Activated naive CD8-positive, alpha-beta T cell treated with anti-CD3 and anti-CD28 coated beads for 36 hours (primary cell): ENCODE measurements at places on chromosomes 6 and 20. TPM values are rescaled to one million over a fixed set of nuclear protein-coding genes. Genes with fewer than 3 reads are reported as not detected.

Gene PGC
- not detected for total RNA-seq

Gene NECAB3
- total RNA-seq: 10.7 TPM

Gene ENTPD6
- total RNA-seq: 40.2 TPM

Gene OR2H1
- not detected for total RNA-seq

Gene VWA7
- total RNA-seq: 1.7 TPM

Gene ADGRB3
- total RNA-seq: not detected

Gene SLC35B2
- total RNA-seq: 22.8 TPM

Gene ULBP2
- total RNA-seq: 0.62 TPM

- H3K36me3 ChIP-seq: peaks cover 19% of the 10 kb centered on the region
- H3K27ac ChIP-seq: no peak overlapping the region
- H3K4me3 ChIP-seq: no peak overlapping the region
- no peaks in the 10 kb centered on the region for H3K27me3 ChIP-seq
- peaks cover 15% of the 10 kb centered on the region for H3K4me1 ChIP-seq
Observed at GRCh38 chr6:1894954-1895353, 285.2 kb downstream of the FOXC1 start.

- no peak overlapping the region for H3K4me3 ChIP-seq
- H3K36me3 ChIP-seq: no peaks in the 10 kb centered on the region
Observed at GRCh38 chr6:43677759-43678158, 9.8 kb downstream of the MRPS18A start.

DNA sequence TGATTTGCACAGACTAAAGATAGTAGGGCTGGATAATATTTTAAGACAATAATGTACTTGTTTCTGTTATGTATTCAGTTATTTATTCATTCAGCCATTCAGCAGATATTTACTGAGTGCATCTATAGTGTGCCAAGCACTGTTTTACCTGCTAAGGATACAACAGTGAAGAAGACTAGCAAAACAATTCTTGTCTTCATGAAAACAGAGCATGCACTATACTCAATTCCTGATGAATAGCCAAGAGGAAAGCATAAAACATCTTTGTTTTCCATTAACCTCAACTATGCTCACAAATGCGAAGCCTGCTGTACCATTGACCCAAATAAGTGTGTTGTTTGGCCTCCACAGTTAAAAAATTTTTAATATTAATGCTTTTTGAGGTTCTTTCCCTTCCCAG lies 436.7 kb downstream of the BCKDHB start:
- H3K4me1 ChIP-seq: no peaks in the 10 kb centered on the region
- H3K4me3 ChIP-seq: no peak overlapping the region
- H3K27ac ChIP-seq: no peak overlapping the region
- no peak for DNase-seq

DNA sequence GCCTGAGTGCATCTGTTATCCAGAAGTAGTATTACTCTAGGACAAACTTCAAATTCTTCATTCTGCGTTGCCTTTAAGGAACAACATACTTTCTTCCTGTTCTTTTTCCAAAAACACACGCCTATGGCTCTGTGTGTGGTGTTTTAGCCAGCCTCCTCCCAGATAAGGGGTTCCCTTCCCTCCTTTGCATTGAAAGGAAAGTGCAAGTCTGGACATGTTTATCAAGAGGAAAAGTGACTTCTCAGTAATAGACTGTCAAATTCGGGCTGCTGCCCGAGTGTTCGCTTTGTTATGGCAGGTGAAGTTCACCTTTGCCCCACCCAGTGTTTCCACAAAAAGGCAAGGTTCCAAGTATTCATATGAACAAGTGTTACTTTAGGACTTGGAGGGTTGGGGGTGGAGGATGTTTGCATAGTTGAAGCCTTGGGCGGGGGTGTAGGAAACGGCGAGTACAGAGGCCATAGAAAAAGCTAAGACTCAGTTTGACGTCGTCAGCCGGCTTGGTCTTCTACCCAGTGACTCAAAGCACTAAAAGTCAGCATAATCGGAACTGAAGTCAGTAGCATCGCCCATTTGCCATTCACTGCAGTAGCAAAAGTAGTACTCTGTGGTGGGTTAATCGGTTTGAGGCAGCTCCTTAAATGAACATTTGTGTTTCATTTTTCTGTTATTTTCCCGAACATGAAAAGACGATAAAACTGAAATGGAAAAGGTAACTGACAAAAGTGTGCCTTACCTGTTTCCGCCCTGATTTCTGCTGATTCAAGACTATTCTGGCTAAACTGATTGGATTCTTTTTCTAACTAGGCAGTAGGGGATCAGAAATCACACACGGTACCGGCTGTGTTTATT lies 12.5 kb downstream of the PRDM1 start:
- peak overlapping the region; percentile 86 for H3K4me3 ChIP-seq
- H3K27me3 ChIP-seq: peaks cover 40% of the 10 kb centered on the region
- DNase-seq: peak; percentile 85
- peak overlapping the region; percentile 94 for H3K27ac ChIP-seq
- peaks cover 19% of the 10 kb centered on the region for H3K36me3 ChIP-seq

DNA sequence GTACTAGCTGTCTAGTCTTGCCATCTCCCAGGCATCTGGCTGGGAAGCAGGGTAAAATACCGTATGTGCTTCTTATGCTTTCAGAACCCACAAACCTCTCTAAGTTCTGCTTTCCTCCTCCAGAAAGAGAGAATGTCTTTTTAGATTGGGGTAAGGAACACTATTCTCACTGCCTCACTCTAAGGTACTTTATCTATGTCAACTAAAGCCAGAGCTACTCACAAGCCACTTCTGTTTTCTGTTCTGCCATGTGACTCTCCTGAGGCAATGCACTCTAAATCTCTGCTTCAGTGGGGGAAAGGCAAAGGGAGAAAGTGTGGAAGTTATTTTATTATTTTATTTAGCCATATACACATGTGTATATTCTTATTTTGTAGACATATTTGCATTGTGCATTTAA lies 15.6 kb downstream of the MEP1A start:
- H3K4me3 ChIP-seq: no peak overlapping the region
- no peaks in the 10 kb centered on the region for H3K4me1 ChIP-seq
- H3K27me3 ChIP-seq: peaks cover 75% of the 10 kb centered on the region
- DNase-seq: no peak
- no peaks in the 10 kb centered on the region for H3K36me3 ChIP-seq
- H3K27ac ChIP-seq: no peak overlapping the region

DNA sequence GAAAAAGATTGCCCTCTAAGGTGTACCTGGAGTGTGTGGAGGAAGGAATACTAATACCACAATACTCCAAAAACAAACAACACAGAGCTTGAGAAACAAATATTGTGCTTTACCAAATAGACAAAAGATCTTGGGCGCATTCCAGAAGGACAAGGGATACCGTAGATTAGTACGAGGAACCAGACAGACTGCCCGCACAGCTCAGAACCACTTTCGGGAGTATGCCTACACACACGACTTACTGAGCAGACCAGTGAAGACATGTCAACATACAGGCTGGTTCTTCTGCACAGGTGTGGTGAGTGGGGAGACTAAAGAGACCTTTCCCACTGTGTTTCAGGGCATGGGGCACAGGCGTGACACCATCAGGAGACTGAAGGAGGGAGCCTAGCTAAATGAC lies 15.8 kb upstream of the FOXQ1 start:
- H3K4me3 ChIP-seq: no peak overlapping the region
- no peak for DNase-seq
- H3K4me1 ChIP-seq: no peaks in the 10 kb centered on the region
- H3K36me3 ChIP-seq: no peaks in the 10 kb centered on the region
- no peak overlapping the region for H3K27ac ChIP-seq

GRCh38 chr6:167148021-167148420 lies 9.8 kb downstream of the GPR31 start:
- DNase-seq: no peak
- H3K27me3 ChIP-seq: peaks cover 27% of the 10 kb centered on the region
- no peak overlapping the region for H3K27ac ChIP-seq
- no peak overlapping the region for H3K4me3 ChIP-seq
- no peaks in the 10 kb centered on the region for H3K36me3 ChIP-seq
- H3K4me1 ChIP-seq: peaks cover 6% of the 10 kb centered on the region

- H3K4me3 ChIP-seq: no peak overlapping the region
- no peak for DNase-seq
- H3K36me3 ChIP-seq: peaks cover 17% of the 10 kb centered on the region
- H3K27me3 ChIP-seq: no peaks in the 10 kb centered on the region
- H3K4me1 ChIP-seq: peaks cover 13% of the 10 kb centered on the region
Observed at GRCh38 chr6:121321282-121321681, 13.0 kb downstream of the TBC1D32 start.

DNA sequence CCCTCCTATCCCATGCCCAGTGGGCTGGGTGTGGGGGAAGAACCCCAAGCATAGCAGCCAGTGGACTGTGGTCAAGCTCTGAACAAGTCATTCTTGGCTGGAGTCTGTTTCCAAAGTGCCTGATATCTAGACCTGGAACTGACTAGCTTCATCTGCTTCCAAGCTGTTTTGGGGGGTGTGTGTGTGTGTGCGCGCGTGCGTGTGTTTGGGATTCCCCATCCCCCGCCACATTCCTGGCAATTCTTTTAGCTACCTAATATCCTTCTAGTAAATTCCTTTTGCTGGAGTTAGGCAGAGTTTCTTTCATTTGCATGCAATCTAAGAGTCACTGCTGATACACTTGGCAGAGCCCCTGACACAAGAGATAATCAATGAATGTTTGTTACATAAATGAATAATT lies 7.8 kb downstream of the PAK5 start:
- DNase-seq: no peak
- H3K4me1 ChIP-seq: no peaks in the 10 kb centered on the region
- no peaks in the 10 kb centered on the region for H3K36me3 ChIP-seq
- H3K27me3 ChIP-seq: no peaks in the 10 kb centered on the region
- no peak overlapping the region for H3K4me3 ChIP-seq

- peaks cover 58% of the 10 kb centered on the region for H3K36me3 ChIP-seq
- H3K4me3 ChIP-seq: peak overlapping the region; percentile 67
- peaks cover 71% of the 10 kb centered on the region for H3K4me1 ChIP-seq
- no peaks in the 10 kb centered on the region for H3K27me3 ChIP-seq
- peak; percentile 68 for DNase-seq
- peak overlapping the region; percentile 95 for H3K27ac ChIP-seq
Observed at GRCh38 chr6:111837641-111838500, 35.4 kb downstream of the FYN start.

GRCh38 chr6:83708970-83709747 lies at the start of gene SNAP91:
Gene SNAP91, minus strand, starts transcription at chr6:83709101. Its CDS starts 1,174 bp downstream, at chr6:83707927.
- H3K36me3 ChIP-seq: peaks cover 3% of the 10 kb centered on the region
- H3K27ac ChIP-seq: no peak within 1 kb of the TSS
- peak within 1 kb of the TSS; percentile 54 for H3K4me3 ChIP-seq
- H3K4me1 ChIP-seq: no peaks in the 10 kb centered on the region
- peak; percentile 2 for DNase-seq
- peaks cover 59% of the 10 kb centered on the region for H3K27me3 ChIP-seq
